ENCODE measurements at places on chromosomes 13 and 19.
A peak's percentile ranks its signal among the peaks of the same experiment; 100 is the strongest.

DNA sequence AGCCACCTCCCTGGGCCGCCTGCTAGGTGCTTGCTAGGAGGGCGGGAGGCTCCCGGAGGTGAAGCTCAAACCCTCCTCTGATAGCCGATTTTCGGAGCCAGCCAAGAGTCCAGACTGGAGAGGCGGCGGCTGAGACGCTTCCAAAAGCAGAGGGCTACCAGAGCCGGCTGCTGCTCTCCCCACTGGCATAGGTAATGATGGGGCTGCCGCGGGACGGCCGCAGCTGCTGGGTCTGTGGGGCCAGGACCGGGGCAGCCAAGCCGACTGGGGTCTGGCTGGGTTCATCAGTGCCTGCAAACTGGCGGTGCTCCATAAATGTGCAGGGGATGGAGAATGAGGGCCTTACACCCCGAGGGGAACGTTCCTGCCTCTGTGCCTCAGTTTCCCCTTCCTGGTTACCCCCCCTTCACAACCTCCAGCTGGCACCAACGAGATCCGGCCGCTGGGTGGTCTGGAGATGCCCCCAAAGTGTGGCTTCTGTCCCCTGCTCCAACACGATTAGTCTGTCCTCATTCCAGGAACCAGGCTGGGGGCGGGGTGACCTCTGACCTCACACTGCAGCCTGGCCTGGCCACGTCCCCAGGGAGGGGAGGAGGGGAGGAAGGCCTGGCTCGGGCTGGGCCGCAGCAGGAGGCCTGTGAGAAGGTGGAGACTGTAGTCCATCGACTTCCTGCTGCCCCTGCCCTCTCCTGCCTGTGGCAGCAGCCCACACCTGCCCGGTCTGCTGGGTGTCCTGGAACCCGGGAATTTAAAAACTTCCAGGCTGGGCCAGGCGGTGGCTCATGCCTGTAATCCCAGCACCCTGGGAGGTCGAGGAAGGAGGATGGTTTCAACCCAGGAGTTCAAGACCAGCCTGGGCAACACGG lies 3.8 kb upstream of the WDR18 start:
- no peak for DNase-seq

- DNase-seq = no peak
These were observed 11.3 kb upstream of the CELF5 start for GRCh38 chr19:3213159-3213558.

GRCh38 chr13:40261336-40261735 lies 405.1 kb downstream of the FOXO1 start:
- no peak for DNase-seq

GRCh38 chr19:8617984-8618383 lies 7.5 kb upstream of the ADAMTS10 start:
- no peak for DNase-seq

DNA sequence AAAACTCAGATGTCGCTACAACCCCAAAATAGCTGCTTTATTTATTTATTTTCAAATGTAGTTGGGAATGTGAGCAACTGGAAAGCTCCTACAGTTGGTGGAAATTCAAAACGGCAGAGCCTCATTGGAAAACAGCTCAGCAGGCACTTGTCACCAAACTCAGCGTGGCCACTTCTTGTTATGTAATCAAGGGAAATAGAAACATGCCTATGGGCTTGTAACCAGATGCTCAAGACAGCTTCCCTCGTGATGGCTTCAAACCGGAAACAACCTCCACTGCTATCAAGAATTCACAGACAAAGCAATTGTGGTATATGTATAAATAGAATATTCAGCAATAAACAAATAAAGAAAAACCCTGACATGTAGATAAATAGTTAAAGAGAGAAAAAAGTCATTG lies 627.8 kb upstream of the SLC10A2 start:
- no peak for DNase-seq

GRCh38 chr13:114131583-114132418 lies 622 bp downstream of the RASA3 start:
- peak; percentile 56 for DNase-seq

GRCh38 chr13:40120288-40120687 lies 464.8 kb downstream of the COG6 start:
- DNase-seq = no peak

DNA sequence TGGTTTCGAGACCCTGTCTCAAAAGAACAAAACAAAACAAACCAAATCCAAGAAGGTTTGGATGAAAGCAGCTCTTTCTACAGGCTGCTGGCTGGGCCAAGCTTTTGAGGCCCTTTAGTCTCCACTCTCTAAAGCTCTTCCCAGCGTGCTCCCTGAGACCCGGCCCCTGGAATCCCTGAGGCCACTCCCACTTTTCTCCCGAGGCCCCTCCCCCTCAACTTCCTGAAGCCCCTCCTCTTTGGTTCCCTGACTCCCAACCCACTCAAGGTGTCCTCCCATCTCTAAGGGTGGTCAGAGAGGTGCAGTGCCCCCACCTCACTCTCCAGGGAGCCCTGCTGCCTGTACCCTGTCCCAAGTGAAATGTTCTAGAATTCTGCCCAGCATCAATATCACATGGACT lies 10.6 kb downstream of the ERICH6B start:
- DNase-seq = no peak

DNA sequence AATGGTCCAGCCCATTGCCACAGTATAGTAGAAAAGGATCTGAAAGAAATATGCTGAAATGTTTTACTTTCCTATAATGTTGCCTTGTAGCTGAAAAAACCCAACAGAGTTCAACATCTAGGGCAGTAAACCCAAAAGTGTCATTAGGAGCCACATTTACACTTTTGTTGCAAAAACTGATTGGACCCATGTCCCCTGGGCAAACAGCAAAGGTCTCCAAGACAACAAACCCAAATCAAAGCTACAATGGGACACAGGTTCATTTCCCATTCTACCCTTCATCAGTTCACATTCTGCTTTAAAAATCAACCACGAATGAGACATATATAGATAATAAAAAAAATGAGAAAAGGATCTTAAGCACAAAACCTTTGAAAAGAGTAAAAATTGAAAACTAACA lies 744.8 kb downstream of the PCDH17 start:
- no peak for DNase-seq

- peak; percentile 75 for DNase-seq
These were observed 59.9 kb downstream of the LIG4 start for GRCh38 chr13:108155185-108156106.

GRCh38 chr13:30257468-30258099 lies 49.8 kb downstream of the KATNAL1 start:
- DNase-seq = no peak

DNA sequence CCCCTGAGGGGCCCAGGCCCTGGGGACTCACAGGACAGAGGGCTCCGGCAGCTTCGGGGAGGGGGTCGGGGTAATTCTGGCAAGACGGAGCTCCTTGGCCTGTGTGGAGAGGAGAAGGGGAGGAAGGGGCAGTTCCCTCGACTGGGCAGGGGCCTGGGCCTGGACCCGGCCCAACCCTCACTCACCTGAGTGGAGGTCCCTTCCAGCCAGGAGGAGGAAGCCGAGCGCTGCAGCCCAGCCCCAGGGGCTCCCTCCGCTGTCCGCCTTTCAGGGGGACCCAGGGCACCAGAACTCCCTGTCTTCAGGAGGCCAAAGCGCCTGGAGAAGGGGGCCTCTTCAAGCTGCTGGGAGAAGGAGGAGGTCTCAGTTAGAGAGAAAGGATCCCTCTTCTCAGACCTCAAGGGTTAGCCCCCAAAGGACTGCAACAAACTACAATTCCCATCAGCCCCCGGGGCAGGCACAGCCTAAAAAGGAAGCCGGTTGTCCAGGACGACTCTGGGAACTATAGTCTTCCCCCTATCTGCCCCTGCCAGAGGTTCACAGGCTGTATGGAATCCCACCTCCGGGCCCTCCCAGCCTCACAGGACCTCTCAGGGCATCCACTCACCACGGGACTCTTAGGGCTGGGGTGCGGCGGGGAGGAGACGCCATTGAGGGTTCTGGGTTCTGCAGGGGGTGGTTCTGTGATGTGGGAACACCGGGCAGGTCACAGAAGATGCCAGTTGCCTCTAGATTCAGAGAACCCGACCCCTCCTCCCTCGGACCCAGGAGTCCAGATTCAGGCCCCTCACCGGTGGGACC lies 19.8 kb downstream of the EPS8L1 start:
- no peak for DNase-seq

DNA sequence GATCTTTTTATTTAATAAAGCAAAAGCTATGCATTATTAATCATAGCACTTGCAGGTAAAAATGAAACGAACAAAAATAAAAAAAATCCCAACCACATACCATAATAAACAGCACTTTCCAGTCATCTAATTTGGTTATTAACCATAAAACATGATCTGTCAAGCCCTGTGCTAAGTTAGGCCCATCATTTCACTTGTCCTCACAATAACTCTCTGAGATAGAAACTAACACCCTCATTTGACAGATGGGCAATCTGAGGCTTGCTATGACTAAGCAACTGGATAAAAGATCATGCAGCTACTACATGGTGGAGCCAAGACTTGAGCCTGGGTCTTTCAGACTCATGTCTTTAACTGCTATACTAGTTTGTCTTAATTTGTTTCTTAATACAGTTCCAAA lies 21.8 kb downstream of the PROSER1 start:
- no peak for DNase-seq

GRCh38 chr19:3163230-3163886 lies 15.2 kb upstream of the S1PR4 start:
- DNase-seq = peak; percentile 82

DNA sequence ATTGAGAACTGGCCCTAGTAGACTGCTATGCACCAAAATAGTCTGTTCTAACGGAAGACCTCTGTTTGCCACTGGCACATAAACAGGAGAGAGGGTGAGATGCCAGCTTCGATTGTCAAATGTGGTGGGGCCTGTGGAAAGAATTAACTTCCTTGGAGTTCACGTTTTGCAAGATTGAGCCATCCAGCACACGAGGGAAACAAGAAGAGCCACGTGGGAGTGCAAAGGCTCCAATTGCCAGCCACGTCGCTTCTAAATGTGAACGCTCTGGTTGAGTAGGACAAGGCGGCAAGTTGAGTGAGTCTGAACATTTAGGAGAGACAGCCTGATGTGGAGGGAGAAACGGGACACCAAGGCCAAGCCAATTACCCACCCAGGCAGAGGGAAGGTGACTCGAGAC lies 409.1 kb downstream of the FGF9 start:
- DNase-seq = no peak

GRCh38 chr13:53612200-53612599 lies 583.6 kb downstream of the OLFM4 start:
- no peak for DNase-seq

- DNase-seq = no peak
These were observed 2.4 kb downstream of the ZBTB45 start for GRCh38 chr19:58516964-58517833.
